Activated naive CD8-positive, alpha-beta T cell treated with anti-CD3 and anti-CD28 coated beads for 36 hours (primary cell): ENCODE measurements at places on chromosomes 12 and 14. TPM values are rescaled to one million over a fixed set of nuclear protein-coding genes. Genes with fewer than 3 reads are reported as not detected.
A peak's percentile ranks its signal among the peaks of the same experiment; 100 is the strongest.

AMHR2 gene
- not detected for total RNA-seq

- DNase-seq, result no peak
These were observed 7.6 kb downstream of the EXOC3L4 start for GRCh38 chr14:103101963-103102688.

- DNase-seq, result no peak
These were observed 810.8 kb upstream of the ATXN7L3B start for GRCh38 chr12:73726881-73727280.

ERP27 gene
- 1.3 TPM for total RNA-seq

GPR84 gene
- total RNA-seq, result 0.62 TPM

DNA sequence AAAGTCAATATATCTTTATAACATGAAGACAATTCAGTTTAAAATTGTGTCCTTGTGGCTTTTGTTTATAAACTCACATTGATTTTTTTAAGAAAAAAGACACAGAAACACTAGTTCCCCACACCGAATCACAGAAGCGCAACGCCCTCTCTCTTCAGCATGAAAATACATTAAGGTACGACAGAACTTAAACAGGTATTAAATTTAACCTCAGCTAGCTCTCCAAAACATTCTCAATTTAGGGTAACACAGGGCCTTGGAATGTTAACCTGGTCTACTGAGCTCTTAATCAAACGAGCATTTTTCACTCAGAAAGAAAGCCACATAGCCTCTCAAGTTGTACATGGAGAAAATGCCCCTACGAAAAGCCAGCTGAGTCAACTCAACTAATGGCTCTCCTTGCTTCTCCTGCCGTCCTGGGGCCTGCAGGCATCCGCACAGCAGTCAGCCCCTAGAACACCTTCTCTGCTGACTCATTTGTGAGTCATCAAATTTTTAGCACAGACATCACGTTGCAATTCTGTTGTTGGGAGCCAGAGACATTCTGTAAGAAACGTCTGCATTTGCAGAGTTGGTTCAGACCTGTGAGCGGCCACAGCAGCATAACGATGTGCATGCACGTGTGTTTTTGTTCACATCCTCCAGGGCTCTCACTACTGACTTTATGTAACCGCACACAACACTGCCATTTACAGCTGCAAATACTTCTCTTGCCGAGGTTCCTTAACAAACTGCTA, 141.6 kb downstream of the ITPR2 start:
- DNase-seq, result no peak

DNA sequence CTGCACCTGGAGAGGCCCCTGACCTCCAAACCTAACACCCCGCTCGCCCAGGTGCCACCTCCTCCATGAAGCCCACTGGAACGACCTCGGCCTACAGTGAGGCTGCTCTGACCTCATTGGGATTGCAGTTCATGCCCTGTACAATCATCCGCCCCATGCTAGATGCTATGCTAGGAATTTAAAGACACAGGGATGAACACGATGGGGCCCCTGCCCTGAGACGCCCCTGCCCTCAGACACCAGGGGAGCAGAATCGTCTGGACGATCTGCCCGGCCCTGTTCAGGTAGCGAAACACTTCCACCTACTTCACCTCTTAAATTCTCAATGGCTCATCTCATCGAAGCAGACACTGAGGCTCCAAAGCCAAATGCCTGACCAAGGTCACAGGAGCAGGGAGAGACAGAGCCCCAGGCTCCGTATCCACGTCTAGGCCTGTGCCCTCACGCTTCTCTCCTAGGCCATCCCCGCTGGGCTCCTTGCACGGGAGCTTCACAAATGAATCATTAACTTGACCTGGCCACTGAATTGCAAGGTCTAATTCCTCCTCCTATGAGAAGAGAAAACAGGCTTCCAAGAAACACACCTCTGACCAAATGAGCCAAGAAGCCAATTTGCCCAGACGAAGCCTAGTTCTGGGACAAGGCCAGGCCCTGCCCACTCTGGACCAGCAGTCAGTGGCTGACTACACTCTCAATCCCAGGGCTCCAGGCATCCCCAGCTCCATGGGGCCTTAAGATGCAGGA, 35.2 kb downstream of the SCARB1 start:
- no peak for DNase-seq

DNA sequence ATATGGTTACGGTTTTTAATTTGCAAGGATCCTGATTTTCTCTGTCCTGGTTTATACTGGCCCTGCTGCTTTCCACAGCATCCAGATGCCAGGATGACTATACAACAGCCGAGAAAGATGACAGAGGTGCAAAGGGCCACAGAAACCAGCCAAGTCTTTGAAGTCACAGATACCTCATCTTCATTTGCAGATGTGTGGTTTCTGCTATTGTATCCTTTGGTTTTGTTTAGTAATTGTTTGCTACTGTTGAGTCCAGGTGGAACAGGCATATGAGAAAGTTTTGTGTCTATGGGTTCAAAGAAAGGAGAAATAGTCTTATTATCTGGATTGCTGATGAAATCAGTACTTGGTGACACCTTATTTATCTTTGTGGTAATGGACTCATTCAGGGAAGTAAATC, 17.3 kb upstream of the KLHL42 start:
- DNase-seq, result peak; percentile 22

WDHD1 gene
- 69.2 TPM for total RNA-seq

COX8C gene
- total RNA-seq, result not detected

DNA sequence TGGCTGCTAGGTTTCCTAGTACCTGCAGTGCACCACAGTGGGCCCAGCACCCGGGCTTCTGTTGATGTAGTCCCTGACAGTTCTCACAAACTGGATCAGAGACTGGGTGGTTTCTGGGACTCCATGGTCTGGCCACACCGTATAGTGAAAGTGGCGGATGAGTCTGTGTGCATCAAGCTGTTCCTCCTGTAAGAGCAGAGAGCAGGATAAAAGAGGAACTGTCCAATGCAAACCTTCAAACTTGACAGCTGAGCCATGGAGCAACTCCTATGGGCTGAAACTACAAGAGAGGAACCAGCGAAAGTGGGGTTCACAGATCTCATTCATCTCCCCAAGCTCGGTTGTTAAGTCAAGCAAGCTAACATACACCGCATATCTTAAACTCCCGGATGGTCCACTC, 102.8 kb downstream of the PTPRB start:
- DNase-seq, result no peak

GRCh38 chr12:46458500-46459102, 86.0 kb upstream of the SLC38A2 start:
- DNase-seq, result no peak

TMTC1 gene
- total RNA-seq, result not detected

OSGEP gene
- 59.2 TPM for total RNA-seq

DNA sequence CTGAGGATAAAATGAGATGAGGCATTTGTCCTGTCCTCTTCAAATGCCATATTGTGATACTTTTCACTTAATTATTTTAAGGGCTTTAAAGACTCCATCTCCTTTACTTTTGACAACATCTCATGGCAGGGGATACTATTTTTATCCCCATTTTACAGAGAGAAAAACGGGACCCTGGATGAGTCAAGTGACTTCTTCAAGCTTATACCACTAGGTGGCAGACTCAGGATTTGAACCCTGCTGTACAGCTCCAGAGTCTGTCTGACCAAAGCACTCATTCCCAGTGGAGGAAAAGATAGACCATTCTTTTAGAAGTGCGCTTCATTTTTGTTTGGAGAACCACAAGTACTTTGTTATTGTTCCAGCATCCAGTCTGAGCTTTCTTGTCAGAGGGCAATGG, 1.7 kb upstream of the SMOC1 start:
- no peak for DNase-seq

- DNase-seq, result no peak
These were observed 107.9 kb upstream of the GZMB start for GRCh38 chr14:24741871-24742270.

DNA sequence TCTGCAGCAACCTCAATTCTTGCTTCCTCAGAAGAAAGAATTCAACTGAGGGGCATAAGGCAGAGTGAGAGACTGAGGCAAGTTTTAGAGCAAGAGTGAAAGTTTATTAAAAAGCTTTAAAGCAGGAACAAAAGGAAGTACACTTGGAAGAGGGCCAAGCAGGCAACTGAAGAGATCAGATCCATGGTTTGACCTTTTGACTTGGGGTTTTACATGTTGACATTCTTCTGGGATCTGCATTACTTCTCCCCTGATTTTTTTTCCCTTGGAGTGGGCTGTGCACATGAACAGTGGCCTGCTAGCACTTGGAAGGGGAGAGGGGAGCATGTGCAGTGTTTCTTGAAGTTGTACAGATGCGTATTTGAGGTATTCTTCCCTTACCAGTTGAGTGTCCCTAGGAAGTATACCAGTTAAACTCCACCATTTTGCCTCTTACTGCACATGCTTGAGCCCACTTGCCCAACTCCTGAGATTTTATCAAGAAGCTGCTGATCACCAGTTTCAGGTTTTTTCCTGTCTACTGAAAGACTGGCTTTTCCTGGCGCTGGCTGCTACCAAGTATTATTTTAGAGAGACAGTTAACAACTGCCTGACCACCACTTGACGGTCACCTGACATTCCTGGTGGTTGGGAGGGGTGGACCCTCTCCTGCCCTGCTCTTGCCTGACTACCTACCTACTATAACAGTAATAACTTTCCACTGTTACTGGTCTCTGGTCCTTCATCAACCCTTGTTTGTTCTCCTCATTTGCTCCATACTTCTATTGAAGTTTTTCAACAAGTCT, 26.0 kb upstream of the TMTC2 start:
- DNase-seq, result no peak

GRCh38 chr14:90491221-90491885, 94.5 kb downstream of the CALM1 start:
- no peak for DNase-seq

DNA sequence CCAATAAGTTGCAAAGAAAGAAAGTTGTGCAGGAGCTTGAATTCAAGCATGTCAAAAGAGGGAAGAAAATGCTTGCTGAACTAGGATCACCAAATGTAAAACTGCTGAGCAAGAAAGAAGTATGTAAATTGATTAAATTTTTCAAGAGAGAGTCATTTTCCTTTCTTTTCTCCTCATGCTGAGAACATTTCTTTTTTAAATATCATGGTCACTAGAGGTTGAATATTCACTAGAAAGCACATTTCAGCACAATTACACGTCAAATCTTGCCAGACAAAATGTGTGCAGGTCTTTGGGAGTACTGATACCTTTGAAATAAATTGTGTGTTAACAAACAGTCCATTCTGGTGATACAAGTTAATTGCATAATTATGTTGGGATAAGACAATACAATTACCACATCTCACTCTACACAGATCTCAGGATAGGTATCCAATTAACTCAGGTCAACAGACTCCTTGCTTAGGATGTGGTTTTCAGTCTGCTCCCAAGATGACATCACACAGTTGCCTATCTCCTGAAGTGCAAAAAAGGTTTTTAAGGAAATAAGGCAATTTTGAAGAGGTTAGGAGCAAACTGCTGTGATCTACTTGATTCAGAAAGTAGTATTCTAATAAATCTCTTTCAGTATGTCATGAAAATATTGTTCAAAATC, 862.2 kb downstream of the RPS29 start:
- no peak for DNase-seq
